ENCODE measurements at places on chromosomes 3 and 15. TPM values are rescaled to one million over a fixed set of nuclear protein-coding genes. Genes with fewer than 3 reads are reported as not detected.
A peak's percentile ranks its signal among the peaks of the same experiment; 100 is the strongest.

DNA sequence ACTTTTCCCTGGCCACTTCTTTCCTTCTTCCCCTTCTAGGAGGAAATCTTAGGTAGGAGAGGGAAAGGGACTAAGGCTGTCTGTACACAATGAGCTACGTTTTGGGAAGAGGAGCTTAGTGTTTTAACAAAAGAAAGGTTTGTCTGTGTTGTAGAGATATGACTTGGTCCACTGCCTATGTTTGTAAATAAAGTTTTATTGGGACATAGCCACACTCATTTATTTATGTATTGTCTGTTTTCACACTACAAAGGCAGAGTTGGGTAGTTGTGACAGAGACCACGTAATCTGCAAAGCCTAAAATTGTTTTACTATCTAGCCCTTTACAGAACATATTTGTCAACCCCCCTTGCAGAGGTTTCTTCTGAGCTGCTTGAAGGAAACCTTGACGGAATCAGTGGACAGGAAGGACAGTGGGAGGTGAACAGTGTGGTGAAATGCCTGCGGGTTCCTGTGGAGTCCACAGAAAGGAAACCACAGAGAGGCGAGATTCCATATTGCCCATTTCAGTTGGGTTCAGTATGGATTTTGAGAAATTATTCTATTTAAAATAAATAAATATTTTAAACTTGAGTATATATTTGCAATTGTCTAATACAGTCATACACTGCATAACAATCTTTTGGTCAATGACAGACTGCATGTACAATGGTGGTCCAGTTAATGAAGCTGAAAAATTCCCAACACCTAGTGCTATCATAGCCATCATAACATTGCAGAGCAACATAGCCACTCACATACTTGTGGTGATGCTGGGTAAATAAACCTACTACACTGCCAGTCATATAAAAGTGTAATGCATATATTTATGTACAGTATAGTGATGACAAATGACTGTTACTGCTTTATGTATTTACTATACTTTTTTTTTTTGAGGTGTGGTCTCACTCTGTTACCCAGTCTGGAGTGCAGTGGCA is 157.9 kb upstream of the NUDT16 start:
- H3K27ac ChIP-seq = no peak overlapping the region
- H3K27me3 ChIP-seq = no peaks in the 10 kb centered on the region
- no peaks in the 10 kb centered on the region for H3K36me3 ChIP-seq
- H3K4me1 ChIP-seq = no peaks in the 10 kb centered on the region
- H3K4me3 ChIP-seq = no peak overlapping the region

GRCh38 chr3:9099702-9100512 is 136.6 kb upstream of the RAD18 start:
- no peaks in the 10 kb centered on the region for H3K4me1 ChIP-seq
- no peak overlapping the region for H3K4me3 ChIP-seq
- no peak overlapping the region for H3K27ac ChIP-seq
- no peaks in the 10 kb centered on the region for H3K27me3 ChIP-seq
- no peak for DNase-seq

- DNase-seq = no peak
- no peaks in the 10 kb centered on the region for H3K4me1 ChIP-seq
- no peaks in the 10 kb centered on the region for H3K27me3 ChIP-seq
- no peak overlapping the region for H3K4me3 ChIP-seq
Observed at GRCh38 chr3:65029130-65029529, 341.3 kb upstream of the ADAMTS9 start.

- DNase-seq = no peak
- H3K4me1 ChIP-seq = no peaks in the 10 kb centered on the region
- no peaks in the 10 kb centered on the region for H3K27me3 ChIP-seq
Observed at GRCh38 chr15:98807262-98807661, 158.9 kb downstream of the IGF1R start.

- H3K4me1 ChIP-seq = no peaks in the 10 kb centered on the region
- H3K27me3 ChIP-seq = no peaks in the 10 kb centered on the region
- no peak overlapping the region for H3K27ac ChIP-seq
- DNase-seq = no peak
Observed at GRCh38 chr15:65576664-65577063, 34.3 kb downstream of the INTS14 start.

GRCh38 chr3:23497156-23497555 is 294.0 kb downstream of the UBE2E2 start:
- no peak for DNase-seq
- H3K36me3 ChIP-seq = no peaks in the 10 kb centered on the region
- no peaks in the 10 kb centered on the region for H3K27me3 ChIP-seq
- no peaks in the 10 kb centered on the region for H3K4me1 ChIP-seq
- no peak overlapping the region for H3K27ac ChIP-seq

- no peak overlapping the region for H3K4me3 ChIP-seq
- DNase-seq = no peak
- no peaks in the 10 kb centered on the region for H3K27me3 ChIP-seq
- no peak overlapping the region for H3K27ac ChIP-seq
- no peaks in the 10 kb centered on the region for H3K4me1 ChIP-seq
Observed at GRCh38 chr3:54574906-54575617, 352.8 kb downstream of the LRTM1 start.

GRCh38 chr3:9397332-9397905 is at the start of gene SETD5:
SETD5 (plus strand) TSS chr3:9397615; CDS start chr3:9428939, 31,324 bp downstream.
- H3K27ac ChIP-seq = peak within 1 kb of the TSS; percentile 99
- H3K4me1 ChIP-seq = peaks cover 22% of the 10 kb centered on the region
- H3K36me3 ChIP-seq = no peaks in the 10 kb centered on the region
- H3K4me3 ChIP-seq = peak within 1 kb of the TSS; percentile 65
- DNase-seq = peak; percentile 98

DNA sequence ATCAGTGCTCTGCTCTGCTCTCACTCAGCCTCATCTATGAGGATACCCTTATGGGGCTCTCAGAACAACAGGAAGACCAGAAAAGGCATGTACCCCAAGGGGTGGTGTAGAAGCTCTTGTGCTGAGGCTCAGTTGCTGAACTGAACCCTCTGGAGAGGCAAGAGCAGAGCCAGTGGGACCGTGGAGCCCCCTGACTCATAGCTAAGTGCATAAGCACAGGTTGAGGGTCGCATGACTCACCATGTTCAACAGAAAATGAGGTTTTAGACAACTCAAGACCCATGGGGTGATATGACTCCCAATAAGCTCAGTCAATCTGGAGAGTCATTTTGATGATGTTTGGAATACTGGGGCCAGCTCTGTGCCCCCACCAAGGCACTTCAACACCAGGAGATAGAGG is 37.3 kb downstream of the CRYGS start:
- no peak overlapping the region for H3K27ac ChIP-seq
- no peaks in the 10 kb centered on the region for H3K36me3 ChIP-seq
- H3K27me3 ChIP-seq = no peaks in the 10 kb centered on the region
- DNase-seq = no peak

DNA sequence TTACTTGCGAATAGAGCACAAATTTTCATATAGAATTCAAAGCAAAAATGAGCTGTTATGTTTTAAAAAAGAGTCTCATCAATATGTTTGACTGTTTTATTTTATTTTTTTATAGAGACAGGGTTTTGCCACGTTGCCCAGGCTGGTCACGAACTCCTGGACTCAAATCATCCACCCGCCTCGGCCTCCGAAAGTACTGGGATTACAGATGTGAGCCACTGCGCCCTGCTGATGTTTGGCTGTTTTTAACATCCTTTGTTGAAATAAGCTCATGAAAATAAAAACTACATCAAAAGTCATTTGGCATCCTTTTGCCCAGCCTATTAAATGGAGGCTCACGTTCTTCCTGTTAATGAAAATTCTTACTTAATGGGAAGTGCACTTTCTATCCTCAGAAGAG is 154.7 kb downstream of the ATP10A start:
- no peak overlapping the region for H3K4me3 ChIP-seq
- H3K4me1 ChIP-seq = no peaks in the 10 kb centered on the region
- H3K27me3 ChIP-seq = no peaks in the 10 kb centered on the region
- no peak overlapping the region for H3K27ac ChIP-seq
- no peaks in the 10 kb centered on the region for H3K36me3 ChIP-seq

- no peak overlapping the region for H3K27ac ChIP-seq
- DNase-seq = no peak
- H3K4me1 ChIP-seq = no peaks in the 10 kb centered on the region
- H3K36me3 ChIP-seq = no peaks in the 10 kb centered on the region
Observed at GRCh38 chr3:65864357-65864904, 174.3 kb downstream of the MAGI1 start.

DNA sequence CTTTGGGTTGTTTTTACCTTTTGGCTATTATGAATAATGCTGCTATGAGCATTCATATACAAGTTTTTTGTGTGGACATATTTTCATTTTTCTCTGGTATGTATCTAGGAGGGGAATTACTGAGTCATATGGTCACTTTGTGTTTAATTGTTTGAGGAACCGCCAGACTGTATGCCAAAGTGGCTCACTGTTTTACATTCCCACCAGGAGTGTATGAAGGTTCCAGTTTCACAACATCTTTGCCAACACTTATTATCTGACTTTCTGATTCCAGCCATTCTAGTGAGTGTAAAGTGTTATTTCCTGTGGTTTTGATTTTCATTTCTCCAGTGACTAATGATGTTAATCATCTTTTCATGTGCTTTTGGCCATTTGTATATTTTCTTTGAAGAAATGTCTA is 51.8 kb downstream of the CMTM7 start:
- H3K27ac ChIP-seq = no peak overlapping the region
- DNase-seq = no peak
- H3K27me3 ChIP-seq = no peaks in the 10 kb centered on the region
- no peaks in the 10 kb centered on the region for H3K36me3 ChIP-seq
- no peaks in the 10 kb centered on the region for H3K4me1 ChIP-seq
- no peak overlapping the region for H3K4me3 ChIP-seq

DNA sequence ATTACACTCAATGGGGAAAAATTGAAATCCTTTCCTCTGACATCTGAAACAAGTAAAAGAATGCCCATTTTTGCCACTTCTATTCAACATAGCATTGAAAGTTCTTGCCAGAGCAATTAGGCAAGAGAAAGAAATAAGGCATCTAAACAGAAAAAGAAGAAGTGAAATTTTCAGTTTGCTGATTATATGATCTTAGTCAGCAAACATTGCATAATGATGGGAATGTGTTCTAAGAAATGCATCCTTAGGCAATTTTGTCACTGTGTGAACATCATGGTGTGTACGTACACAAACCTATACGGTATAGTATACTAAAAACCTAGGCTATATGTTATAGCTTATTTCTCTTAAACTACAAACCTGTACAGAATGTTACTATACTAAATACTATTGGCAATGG is 278.0 kb downstream of the CGGBP1 start:
- H3K27ac ChIP-seq = no peak overlapping the region
- no peak overlapping the region for H3K4me3 ChIP-seq
- no peaks in the 10 kb centered on the region for H3K27me3 ChIP-seq
- H3K4me1 ChIP-seq = no peaks in the 10 kb centered on the region

DNA sequence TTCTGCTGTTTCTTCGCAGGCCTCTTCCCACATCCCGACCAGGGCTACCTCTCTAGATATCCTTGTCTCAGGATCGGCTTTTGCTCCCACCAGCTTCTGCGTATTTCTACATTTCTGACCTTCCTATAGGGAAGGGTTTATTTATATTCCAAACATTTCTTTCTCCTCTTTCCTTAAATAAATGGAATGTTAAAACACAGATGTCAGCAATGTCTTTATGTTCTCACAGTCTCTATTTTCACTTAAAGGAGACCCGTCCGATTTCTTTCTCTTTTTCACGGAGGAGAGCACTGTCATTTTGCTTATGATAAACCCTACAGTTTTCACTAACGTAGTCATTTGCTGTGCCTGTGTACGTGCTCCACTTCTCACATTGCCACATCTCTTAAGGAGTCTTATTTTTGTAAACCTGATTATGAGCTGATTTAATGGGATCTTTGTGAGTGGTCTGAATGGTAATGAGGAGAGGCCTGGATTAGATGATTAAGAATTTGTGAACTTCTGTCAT is 630 bp downstream of the KIF15 start:
- peak overlapping the region; percentile 72 for H3K4me3 ChIP-seq
- DNase-seq = no peak
- no peaks in the 10 kb centered on the region for H3K27me3 ChIP-seq
- no peaks in the 10 kb centered on the region for H3K4me1 ChIP-seq

DNA sequence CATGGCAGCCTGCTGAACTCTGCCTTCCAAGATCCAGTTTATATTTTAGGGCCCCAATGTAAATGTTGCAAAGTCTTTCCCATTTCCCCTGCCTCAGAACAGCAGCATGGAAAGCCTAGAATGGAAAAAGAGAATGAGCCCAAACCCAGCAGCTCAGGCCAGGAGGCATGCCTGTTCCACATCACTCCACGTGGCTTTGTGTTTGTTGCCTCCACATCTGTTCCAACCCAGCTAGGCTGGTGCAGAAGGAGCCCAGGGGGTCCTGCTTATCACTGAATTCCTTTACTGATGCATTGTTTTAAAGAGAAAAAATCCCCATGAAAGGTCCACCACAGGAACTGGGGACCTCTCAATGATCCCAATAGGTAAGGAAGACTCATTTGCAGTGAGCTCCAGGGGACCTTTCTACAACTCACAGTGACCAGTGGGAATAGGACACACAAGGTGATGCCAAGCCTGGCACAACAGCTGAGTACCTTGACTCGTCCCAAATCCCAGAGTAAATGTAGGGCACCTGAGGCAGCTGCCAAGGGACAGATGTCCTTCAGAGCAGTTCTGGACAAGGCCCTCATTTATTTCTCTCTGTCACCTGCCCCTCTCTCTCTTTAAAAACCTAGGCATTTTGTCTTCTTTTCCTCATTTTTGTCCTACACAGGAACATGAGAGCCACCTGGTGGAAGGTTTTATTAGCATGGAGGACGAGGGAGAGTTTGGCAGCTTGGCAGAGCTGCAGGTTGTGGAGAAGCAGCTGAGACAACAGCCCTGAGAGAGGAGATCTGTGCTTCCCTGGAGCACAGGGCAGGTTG is 41.7 kb upstream of the ADAMTS17 start:
- H3K27ac ChIP-seq = no peak overlapping the region
- H3K4me3 ChIP-seq = no peak overlapping the region
- peak; percentile 28 for DNase-seq

DNA sequence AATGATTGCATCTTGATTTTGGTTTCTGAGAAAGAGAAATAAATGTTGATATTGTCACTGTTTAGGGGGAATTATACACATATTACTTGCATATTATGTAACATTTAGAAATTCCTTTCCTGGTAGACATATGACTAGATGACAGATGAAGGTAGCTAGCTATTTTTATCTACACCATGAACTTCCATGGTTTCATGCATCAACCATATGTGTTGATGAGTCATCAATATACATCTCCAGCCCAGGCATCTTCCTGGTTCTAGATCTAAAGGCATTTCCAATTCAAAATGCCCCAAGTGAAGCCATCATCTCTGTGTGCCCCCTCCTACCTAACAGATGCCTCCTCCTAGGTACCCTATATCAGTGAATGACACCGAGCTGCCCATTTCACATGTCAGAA is 9.5 kb upstream of the ADAMTSL3 start:
- H3K27ac ChIP-seq = no peak overlapping the region
- no peaks in the 10 kb centered on the region for H3K4me1 ChIP-seq
- no peak for DNase-seq
- H3K36me3 ChIP-seq = no peaks in the 10 kb centered on the region

WDR49 gene
- 0.98 TPM for total RNA-seq

SCAMP5 gene
- 24.9 TPM for total RNA-seq

RTP1 gene
- not detected for total RNA-seq

IGF2BP2 gene
- 61.2 TPM for total RNA-seq

CLSTN2 gene
- total RNA-seq = 0.82 TPM

PLS1 gene
- 252 TPM for total RNA-seq

GOLGA8Q gene
- not detected for total RNA-seq

KBTBD8 gene
- 4.6 TPM for total RNA-seq

SLC35G2 gene
- 1.2 TPM for total RNA-seq

All from colonic mucosa (tissue), 4 donors.